ENCODE measurements at places on chromosomes 4 and X.

DNA sequence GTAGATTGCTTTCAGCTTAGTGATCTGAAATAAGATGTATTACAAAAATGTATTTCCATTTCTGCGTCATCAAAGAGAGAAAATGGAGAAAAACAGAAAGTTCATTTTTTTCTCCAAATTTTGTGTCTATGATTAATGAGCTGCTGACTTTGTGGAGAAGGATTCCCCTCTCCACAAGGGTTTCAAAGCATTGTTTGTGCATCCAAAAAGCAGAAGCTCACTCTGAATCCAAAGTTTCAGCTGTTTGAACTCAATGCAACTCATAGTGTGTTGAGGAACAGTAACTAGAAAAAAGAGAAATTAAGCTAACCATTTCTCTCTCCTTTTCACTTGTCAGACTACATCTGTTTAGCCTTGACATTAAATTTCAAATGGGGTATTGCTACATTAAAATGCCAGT lies 62.9 kb upstream of the SLC7A11 start:
- DNase-seq: no peak

- no peak for DNase-seq
Measured at GRCh38 chr4:53786632-53787031, 195.3 kb upstream of the LNX1 start.

GRCh38 chr4:3227878-3228675 lies 20.9 kb upstream of the MSANTD1 start:
- no peak for DNase-seq

DNA sequence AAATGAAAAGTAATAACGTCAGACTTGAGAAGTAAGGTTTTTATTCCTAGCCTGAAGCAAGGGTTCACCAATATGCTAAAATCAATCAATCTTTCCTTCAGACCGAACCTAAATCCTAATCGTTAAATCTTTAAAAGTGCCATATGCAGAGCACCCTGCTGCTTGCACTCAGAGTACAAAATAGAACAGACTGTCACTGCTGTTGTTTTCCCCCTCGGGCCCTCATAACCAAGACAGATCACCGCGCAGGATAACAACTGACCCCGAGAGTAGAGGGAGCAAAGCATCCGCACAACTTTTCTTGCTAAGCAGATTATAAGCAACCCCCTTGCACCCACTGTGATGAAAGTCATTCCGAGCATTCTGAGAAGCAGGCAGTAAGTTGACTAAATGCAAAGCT lies 550.9 kb upstream of the NDST4 start:
- no peak for DNase-seq

DNA sequence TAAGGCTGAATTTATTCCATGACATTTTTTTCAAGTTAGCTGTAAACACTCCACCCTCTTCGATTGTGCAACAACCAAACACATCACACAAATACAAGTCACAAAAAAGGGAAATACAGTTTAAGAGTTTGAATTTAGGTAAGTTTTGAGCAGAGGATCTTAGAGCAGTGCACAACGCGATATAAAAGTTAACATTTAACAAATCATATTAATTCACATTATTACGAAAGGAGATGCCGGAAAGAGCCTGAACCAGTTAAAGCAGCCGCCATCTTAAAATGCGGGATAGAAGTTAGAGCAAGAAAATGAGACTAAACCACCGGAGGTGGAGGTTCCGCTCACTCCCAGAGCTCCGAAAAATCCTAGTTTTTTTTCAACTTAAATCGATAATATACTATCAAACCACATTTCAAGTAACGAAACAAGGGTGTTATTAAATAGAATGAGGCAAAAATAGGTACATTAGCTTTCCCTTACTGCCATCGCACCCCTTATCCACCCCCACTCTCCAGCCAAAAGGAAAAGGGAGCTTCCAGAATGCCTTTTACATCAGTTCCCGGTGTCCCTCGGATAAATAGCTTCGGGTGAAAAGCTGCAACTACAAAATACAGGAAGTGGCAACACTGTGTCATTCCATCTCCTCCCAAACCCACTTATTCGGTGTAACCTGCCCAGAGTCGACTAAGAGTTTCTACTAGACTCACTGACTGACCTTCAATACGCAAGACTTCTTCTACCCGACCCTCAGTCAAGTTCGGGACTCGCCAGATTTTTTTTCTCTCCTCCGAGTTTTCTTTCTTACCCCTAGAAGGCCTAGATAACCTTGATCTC lies 1.9 kb downstream of the UBE2D3 start:
- DNase-seq: no peak

DNA sequence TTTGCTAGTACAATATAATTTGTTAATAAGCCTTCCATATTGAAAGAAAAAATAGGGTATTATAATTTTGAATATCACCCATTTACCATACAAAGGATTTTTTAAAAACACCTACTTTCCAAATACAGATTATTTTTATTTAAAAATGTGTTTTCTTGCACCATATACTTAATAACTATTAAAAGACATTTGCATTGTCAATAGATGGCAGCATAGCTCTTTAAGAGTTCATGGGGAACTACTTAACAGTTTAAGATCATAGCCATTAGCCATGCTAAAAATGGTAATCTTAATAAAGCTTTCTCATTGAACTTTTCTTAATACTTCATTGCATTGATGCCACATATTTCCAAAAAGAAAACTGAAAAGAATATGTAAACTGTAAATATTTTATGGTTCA lies 1995.9 kb downstream of the C4orf33 start:
- DNase-seq: no peak

- no peak for DNase-seq
Measured at GRCh38 chr4:118967393-118967792, 78.7 kb downstream of the SYNPO2 start.

DNA sequence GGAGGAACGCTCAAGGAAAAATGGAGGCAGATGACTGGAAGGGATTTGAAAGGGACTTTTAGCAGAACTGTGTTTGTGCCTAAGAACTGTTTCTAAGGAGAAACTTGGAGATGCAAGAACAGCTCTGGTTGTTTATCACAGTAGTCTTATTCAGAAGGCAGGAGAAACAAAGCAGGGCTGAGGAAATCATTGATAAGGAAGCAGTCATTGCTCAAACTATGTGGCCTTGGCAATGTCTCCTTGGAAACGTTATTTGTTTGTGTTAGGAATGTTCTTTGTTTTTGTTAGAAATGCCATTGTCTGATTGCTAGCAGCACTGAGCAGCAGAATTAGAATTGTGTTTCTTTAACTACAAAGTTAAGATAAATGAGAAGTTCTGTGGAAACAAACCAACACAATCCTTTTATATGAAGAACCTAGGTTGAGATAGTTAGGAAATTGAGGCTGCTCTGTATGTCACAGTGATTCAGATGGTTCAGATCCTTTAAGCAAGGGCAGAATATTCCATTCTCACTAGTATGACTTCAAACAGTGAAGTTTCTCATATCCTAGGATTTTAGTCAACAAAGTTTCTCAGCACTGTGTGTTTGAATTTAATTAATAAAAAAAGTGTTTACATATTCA lies 1191.3 kb upstream of the IGFBP7 start:
- no peak for DNase-seq

- DNase-seq: no peak
Measured at GRCh38 chrX:136629084-136629750, 18.7 kb upstream of the CD40LG start.

- DNase-seq: no peak
Measured at GRCh38 chr4:108106186-108106585, 62.5 kb downstream of the LEF1 start.

DNA sequence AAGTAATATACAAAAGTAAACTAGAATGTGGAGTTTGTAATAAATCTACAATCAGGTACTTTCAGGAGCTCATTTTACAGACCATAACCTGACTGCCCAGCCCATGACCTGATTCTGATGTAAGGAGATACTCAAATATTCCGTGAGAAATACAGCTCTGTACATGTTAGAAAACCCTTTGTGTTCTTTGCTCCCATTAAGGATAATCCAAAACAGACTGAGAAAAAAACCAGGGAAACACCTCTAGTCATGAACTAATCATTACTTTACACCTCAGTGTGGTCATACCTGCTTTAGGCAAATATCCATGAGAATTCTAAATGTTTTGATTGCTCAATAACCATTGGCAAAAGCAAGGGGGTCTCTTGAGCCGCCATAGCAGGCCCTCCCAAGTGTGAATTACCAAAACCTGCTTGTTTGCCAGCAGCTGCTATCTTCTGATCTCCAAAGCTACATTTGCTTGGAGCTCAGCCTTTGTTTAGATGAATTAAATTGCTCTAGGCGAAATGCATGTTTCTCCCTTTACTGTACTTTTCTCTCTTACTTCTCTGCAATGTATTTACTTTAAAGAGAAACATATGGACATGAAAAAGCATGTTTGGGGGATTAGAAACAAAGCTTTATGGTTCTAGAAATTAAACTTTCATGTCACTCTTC lies 79.1 kb downstream of the ANKRD50 start:
- DNase-seq: no peak

DNA sequence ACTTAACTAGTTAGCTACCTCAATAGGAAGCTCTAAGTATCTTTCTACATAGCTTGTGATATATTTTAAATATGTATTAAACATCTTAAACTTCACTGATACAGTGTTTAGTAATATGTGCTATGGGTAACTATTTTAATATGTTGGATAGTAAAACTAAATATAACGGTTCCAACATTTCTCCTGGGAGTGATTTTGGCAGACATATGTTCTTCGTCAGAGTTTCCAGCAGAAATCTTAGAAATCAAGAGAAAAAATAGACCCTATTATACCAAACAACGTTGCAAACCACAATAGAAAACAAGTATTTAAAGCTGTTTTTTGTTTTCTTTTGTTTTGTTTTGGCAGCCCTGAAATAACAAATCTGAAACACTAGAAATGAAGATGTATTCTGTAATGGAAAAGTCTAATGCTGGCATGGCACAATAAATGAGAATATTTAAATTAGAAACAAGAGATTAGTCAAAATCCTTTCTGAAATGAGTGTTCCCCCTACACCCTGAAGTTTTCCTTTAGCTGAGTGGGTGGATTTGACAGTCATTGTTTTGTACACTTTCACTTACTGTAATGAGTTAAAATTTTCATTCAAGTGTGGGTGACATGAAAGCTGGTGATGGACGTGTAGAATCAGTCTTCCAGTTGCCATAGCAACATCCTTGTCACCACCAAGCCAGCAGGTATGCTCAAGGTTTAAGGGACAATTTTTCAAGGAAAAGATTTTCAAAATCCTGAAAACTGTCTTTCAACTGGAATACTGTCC lies 233.5 kb downstream of the SCFD2 start:
- DNase-seq: no peak

GRCh38 chr4:67593741-67594175 lies 35.2 kb downstream of the STAP1 start:
- DNase-seq: no peak

DNA sequence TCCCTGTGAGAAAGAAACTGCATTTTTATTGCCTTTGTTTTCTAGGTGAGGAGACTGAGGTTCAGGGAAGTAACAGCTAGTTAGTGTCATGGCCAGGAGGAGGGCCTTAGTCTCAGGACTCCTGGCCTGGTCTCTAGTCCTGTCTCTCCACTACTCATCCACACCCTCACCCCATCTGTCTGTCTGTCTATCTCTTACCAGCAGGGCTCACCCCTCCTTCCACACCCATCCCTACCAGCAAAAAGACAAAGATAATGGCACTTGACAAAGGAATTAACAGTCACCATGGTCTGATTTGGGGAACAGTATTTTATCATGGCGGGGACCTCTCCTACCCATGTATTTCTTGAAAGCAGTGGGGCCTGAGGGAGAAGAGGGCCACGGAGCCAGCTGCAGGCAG lies 125.8 kb downstream of the REPS2 start:
- no peak for DNase-seq

DNA sequence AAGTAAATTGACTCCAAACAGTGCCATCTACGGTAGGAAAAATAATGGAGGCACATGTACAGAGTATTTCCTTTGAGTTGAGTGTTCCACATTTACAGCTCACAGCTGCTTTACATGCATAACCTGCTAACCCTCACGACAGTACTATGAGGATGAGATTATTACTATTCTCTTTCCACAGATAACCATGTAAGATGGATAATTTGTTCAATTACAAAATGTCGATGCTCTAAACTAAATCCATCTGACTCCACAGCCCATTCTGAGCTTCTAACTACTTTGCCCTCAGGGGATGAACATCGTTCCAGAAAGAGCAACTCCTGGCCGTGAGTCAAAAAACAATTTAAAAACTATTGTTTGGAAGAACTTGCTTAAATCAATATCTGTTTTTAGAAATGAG lies 330.4 kb upstream of the NWD2 start:
- DNase-seq: no peak

GRCh38 chr4:112842513-112842912 lies 205.6 kb downstream of the LARP7 start:
- no peak for DNase-seq

DNA sequence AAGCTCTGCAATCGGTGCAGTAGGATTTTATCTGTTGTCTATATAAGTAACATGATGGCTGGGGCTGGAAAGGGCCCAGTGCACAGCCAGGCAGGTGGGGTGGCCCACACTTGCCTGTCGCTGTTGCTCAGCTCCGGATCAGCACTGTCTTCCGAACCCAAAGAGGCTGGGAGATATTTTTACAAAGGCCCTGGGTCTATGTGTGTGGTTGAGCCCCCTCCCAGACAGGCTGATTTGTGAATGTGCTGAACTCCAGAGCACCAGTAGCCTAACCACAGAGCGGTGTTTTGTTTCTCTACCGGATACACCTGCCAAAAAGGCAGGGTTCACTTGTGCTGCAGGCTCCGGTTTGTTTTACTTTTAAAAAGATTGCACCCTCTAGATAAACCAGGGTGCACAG lies 33.5 kb upstream of the CHRNA9 start:
- DNase-seq: no peak

GRCh38 chr4:15920723-15921591 lies 17.6 kb downstream of the FGFBP1 start:
- no peak for DNase-seq

DNA sequence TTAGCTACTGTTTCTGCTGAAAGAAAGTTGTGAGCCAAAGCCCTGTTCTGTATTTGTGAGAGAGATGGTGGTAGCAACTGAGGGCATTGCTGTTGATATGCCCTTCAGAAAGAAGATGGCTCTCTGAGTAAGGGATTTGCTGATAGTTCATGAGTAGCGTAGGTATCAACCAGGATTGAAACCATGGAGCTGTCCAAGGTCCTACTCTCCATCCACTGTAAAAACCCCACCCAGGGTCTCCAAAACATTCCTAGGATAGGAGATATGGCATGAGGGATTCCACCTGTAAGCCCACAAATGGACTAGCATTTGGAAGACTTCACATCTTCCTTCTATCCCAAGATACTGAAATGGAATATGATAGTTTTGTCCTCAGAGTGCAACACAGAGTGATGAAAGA lies 277.1 kb upstream of the PRKX start:
- no peak for DNase-seq

DNA sequence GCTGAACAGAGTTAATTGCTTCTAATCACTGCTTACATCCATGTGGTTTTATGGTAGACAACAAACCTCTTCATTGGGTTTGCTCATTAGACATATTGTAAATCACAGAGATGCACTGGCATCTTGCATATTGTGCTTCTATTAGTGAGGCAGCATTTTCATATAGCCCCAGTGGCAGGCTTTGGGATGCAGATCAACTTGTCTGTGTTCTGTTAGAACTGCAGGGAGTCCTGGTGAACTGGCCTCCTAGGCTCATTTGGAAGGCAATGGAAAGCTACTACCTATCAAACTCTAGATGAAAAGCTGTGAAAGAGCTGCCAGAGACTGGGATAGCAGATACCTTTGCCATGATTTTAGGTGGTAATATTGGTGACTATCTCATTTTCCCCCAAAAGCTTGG lies 108.8 kb downstream of the NAA11 start:
- no peak for DNase-seq

- DNase-seq: no peak
Measured at GRCh38 chr4:13985837-13986236, 358.3 kb upstream of the BOD1L1 start.
